ENCODE measurements at places on chromosomes 6 and 20. TPM values are rescaled to one million over a fixed set of nuclear protein-coding genes. Genes with fewer than 3 reads are reported as not detected.

Gene CEP43
- 60.2 TPM for total RNA-seq

DNA sequence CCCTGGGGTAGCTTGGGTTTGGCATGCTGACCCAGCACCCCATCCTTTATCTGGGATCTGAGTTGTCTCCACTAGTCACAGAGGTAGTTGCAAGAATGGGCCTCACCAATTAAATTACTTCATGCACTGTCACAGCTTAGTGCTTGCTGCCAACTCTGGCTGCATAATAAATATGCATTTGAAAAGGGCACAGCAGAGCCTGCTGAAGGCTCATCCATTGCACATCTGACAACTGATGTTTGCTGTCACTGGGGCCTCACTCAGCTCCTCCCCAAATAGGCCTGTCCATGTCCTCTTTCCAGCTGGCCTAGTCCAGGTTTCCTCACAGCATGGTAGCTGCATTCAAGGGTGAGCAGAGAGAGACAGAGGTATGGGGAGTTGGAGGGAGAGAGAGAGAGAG, 13.3 kb upstream of the NXT1 start:
- no peak overlapping the region for H3K27ac ChIP-seq
- peaks cover 4% of the 10 kb centered on the region for H3K4me1 ChIP-seq
- DNase-seq = no peak
- no peak overlapping the region for H3K4me3 ChIP-seq

GRCh38 chr6:123742626-123743025, 61.0 kb upstream of the NKAIN2 start:
- H3K27ac ChIP-seq = no peak overlapping the region
- no peak for DNase-seq
- H3K4me1 ChIP-seq = no peaks in the 10 kb centered on the region
- no peak overlapping the region for H3K4me3 ChIP-seq

GRCh38 chr20:61719691-61720347, 345.9 kb downstream of the TAF4 start:
- no peak overlapping the region for H3K4me3 ChIP-seq
- no peak for DNase-seq
- H3K4me1 ChIP-seq = no peaks in the 10 kb centered on the region
- H3K36me3 ChIP-seq = no peaks in the 10 kb centered on the region
- H3K27ac ChIP-seq = no peak overlapping the region
- H3K27me3 ChIP-seq = peaks cover 43% of the 10 kb centered on the region

All from SJCRH30 (cell line).